ENCODE measurements at places on chromosomes 2 and 18. TPM values are rescaled to one million over a fixed set of nuclear protein-coding genes. Genes with fewer than 3 reads are reported as not detected.

Gene EMX1
- total RNA-seq, result not detected

Gene CIB4
- total RNA-seq, result not detected

Gene GALM
- total RNA-seq, result 8.5 TPM

Gene C2orf49
- 20.2 TPM for total RNA-seq

Gene PPP1R1C
- total RNA-seq, result 29.6 TPM

Gene CHRNG
- not detected for total RNA-seq

Gene TMEM198
- 1.8 TPM for total RNA-seq

Gene TRIM43
- total RNA-seq, result not detected

DNA sequence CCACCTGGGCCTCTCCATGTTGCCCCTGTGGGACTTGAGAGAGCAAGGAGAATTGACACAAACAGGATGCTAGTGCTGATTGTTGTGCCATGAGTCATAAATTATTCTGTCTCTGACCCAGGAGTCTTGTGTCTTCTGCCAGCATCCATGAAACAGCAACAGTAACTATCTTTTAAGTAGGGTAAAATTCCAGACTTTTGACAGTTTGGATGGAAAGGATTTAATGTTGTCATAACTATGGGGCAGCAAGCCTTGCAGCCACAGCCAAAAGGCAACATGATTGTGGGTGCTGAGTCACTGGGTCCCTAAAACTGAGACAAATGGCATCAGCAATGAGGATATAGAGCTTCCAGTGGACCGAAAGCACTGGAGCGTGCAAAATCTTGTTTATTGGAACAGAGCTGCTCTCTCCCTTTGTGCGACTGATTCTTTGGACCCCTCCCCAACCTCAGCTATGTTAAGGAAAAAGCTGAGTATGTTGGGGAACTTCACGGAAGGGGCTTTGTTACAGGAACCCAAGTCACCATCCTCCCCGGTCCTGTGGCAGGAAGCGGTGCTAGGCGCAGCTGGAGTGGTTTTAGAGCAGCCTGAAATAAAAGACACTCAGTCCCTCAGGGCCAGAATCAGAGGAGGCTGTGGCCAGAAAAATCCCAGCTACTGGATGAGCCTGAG, 9.6 kb upstream of the ITPRIPL1 start:
- no peak for DNase-seq

- no peak for DNase-seq
Observed at GRCh38 chr2:72972352-72973136, 55.2 kb downstream of the EMX1 start.

- no peak for DNase-seq
Observed at GRCh38 chr2:237287872-237288271, 126.1 kb downstream of the COL6A3 start.

- peak; percentile 12 for DNase-seq
Observed at GRCh38 chr2:134453476-134453875, 199.6 kb downstream of the MGAT5 start.

DNA sequence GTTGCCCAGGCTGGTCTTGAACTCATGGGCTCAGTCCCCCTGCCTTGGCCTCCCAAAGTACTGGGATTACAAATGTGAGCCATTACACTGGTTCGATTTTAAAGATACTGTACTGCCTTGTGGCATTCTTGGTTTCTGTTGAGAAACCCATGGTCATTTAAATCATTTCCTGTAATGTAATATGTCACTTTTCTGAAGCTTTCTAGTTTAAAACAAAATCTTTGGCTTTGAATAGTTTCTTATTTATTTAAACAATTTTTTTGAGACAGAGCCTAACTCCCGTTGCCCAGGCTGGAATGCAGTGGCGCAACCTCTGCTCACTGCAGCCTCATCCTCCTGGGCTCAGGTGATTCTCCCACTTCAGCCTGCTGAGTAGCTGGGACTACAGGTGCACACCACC, 8.9 kb downstream of the ZNF512 start:
- DNase-seq, result no peak

GRCh38 chr18:42268798-42269197, 313.8 kb downstream of the PIK3C3 start:
- no peak for DNase-seq

GRCh38 chr2:141579071-141579470, 551.7 kb downstream of the LRP1B start:
- DNase-seq, result no peak

GRCh38 chr2:237192881-237193280, 107.2 kb downstream of the COPS8 start:
- no peak for DNase-seq

DNA sequence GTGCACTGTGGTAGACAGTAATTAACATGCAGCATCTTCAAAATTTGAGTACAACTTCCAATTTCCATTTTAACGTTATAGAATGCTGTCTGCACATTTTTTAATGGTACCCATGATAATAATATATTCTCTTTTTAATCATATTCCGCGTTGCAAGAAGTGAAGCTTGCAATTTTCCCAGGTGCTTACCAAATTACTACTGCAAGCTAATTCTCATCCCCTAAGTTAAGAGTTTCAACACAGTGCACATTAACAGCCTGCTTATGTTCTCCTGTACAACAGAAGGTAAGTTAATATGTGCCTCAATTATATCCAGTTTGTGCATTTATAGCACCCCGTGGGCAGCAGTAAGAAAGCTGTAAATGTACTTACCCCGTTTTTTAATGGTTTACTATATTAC, 132.9 kb downstream of the CBLN2 start:
- no peak for DNase-seq

GRCh38 chr2:31411771-31412170, 2.8 kb downstream of the XDH start:
- DNase-seq, result no peak

DNA sequence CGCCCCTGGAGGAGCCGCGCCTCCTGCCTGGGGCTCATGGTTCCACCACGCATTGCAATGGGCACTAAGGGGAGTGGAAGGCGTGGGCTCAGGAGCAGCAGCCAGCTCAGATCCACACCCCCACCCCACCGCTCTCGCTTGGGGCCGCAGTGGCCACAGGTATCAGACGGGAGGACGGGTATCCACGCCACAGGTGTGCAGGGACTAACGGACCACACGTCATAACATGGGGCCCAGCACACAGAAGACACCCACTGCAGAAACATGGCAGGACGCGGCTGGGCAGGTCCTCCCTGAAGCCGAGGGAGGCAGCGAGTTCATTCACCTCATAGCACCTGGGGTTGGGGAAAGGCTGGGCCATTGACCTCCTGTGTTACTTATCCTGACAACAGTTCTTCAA, 13.0 kb downstream of the HDAC4 start:
- no peak for DNase-seq

GRCh38 chr2:172097557-172098131, 5.1 kb downstream of the DLX2 start:
- DNase-seq, result no peak

DNA sequence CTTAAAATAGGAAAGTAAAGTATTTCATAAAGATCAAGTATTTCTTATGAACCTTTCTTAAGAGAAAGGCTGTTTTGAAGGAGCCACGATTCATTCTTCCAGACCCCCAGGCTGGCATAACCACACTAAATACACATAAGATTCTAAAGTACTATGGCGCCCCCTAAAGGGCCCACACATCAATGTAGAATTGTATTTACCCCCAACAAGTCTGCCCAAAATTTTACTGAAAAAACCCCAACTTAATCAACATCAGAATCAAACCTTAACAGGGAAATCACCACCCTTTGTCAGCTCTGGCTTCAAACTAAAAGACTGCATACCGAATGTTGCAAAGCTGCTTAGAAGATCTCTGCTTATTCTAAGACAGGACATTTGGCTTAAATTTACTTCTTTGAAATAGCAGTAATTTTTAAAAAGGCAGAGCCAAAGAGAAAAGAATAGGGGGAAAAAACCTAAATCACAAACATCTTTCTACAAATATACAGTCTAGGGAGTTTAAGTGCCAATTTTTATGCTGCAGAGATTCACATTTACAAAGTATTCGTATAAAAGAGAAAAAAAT, 20.4 kb upstream of the BCL2 start:
- no peak for DNase-seq

- DNase-seq, result no peak
Observed at GRCh38 chr2:45649462-45649857, 2.0 kb upstream of the PRKCE start.

DNA sequence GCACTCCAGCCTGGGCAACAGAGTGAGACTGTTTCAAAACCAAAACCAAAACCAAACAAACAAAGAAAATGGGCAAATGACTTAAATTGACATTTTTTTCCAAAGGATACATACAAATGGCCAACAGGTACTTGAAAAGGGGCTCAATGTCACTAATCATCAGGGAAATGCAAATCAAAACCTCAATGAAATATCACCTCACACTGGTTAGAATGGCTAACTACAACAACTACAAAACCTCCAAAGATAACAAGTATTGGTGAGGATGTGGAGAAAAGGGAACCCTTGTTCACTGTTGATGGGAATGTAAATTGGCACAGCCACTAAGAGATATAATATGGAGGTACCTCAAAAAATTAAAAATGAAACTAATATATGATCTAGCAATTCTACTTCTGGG, 213.2 kb upstream of the HS6ST1 start:
- no peak for DNase-seq

GRCh38 chr2:104944495-104944894, 90.6 kb downstream of the POU3F3 start:
- DNase-seq, result no peak

- DNase-seq, result no peak
Observed at GRCh38 chr2:44325897-44326296, 35.4 kb downstream of the PREPL start.

- DNase-seq, result no peak
Observed at GRCh38 chr2:184507254-184507653, 91.1 kb upstream of the ZNF804A start.

DNA sequence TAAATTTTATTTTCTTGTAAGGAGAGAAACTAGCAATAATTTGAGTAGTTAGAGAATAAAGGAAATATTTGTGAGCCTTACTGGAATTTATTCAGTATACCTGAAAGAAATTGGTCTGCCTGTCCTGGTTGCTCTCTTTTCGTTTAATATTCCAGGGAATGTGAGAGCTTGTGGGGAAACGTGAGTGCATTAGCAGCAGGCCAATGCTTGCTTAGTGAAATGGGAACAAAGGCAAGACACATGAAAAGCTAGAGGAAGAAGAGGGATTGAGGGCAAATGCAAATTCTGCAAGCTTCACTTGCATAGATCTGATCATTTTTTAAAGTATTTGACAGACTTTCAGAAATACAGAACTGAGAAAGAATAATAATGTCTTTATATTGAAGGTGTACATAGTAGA, 111.0 kb downstream of the ERBB4 start:
- DNase-seq, result no peak

- DNase-seq, result no peak
Observed at GRCh38 chr18:26646901-26647300, 98.5 kb upstream of the KCTD1 start.

DNA sequence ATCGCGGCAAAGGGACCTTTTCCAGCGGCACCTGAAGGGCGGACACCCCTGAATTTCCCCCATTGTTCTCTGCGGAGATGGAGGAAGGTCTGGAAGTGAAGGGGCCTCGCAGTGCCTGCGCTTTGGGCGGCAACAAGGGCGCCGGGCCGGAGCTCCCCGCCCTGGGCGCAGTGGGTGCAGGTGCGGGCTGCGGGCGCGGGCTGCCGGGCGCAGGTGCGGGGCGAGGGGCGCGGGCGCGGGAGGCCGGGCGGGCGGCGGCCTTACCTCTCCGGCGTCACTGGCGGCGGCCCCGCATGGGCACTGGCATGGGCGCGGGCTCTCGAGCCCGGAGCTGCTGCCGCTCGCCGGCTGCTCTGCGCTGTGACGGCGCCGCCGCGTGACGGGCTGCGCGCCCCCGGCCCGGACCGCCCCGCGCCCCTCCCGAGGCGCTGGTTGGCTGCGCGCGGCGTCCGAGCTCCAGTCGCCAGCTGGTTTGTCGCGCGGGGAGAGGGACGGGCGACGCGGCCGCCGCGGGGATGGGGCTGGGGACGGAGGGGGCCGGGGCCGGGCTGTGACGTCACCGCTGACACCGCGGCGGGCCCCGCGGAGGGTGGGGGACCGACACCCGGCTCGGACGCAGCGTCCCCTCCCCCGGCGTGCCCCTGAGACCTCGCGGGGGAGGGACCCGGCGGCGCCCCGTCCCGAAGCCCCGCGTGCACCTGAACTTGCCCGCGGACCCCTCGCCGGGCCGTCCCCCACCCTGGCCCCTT, at the start of gene KIF1A:
TSS of gene KIF1A (minus strand) at position 362 of the 749 bp plus-strand sequence. CDS start 22,467 bp downstream, outside the sequence.
- no peak for DNase-seq

DNA sequence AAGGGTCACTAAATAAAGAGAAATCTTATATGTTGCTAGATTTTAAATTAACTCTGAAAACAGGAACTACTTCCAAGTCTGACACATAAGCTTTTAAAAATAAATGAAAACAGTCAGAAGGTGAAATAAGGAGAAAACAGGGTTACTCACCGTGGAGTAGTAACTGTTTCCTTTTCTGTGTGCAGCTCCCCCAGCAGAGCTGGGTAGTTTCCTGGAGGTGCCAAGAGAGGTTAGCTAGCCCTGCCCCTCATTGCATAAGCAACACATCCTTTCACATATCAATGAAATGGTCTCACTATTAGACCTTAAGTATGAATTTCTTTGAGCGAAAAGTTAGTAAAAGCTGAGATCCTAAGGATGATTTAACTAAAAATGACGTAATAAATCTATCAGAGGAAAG, 54.0 kb upstream of the GPR75 start:
- DNase-seq, result no peak

GRCh38 chr2:226118471-226119429, 680.9 kb downstream of the IRS1 start:
- DNase-seq, result no peak

DNA sequence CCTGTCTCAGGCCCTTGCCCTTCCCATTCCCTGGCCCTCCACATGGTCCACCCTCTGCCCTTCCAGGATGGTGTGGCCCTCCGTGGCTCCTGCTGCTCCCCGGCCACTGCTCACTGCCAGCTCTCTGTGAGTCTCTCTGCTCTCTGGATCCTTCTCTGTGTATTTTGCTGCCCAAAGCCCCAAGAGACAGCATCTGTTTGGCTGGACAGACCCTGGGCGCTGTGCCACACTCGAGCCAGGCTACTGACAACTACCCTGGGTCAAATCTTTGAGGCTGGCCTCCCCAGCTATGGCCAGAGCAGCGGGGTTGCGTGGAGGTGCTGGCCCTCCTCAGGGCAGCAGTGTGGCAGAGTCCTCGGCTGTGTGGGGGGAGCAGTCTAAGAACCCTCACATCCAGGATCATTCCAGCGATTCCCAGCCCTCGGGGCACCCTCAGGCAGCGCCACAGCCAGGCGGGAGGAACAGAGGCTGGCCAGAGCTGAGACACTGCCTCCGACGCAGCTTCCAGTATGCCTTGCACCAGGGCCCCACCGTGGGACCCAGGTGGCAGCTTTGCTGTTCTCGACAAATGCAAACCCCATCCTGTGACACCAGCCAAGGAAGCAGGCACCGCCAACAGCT, 139.4 kb upstream of the GLI2 start:
- DNase-seq, result no peak

All from cardiac septum (tissue), 1 donor.